ENCODE measurements at places on chromosomes 1 and 21.

DNA sequence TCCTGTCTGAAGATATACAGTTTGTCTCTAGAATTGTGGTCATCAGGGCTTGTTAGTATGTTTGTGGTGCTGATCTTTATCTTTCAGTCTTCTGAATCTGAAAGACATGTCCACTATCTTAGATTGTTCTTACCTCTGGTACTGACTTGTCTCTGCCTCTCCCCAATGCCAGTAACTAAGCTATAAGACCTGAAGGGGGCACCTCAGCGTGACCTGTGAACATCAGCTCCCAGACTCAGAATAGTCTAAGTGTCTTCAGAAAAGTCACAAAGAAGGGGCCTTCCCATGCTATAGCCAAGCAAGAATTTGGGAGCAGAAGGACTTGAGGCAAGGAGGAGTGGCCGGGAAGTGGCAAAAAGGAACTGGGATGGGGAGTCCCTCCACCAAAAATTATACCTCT is 178.1 kb downstream of the NTNG1 start:
- no peak for DNase-seq

DNA sequence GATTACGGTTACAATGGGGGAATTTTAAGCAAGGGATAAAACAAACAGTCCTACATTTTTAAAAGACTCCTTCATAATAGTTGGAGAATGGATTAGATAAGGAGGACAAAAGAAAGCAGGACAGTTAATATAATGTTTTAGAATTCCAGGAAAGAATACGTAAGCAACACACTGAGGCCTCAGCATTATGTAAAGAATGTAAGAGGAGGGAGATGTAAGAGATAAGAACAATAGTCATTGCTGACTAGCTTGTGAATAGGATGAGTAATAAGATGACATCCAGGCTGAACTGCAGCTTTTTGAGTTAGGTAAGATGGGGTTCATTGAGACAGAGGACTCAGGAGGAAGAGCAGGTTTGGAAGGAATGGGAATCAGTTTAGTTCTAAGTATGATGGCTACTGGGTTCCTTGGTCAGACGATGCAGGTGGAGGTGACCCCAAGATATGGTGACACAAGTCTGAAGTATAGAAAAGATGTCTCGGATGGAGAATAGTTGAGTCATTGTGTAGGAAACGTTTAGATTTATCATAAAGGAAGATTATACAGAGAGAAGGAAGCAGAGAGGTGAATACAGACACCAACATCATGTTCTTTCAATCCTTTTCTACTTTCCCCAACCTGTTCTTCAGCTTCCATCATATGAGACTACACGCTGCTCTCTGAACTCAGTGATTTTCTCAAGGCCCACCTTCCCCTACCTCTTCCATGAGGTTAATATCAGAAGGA is 372.8 kb downstream of the PTBP2 start:
- peak; percentile 81 for DNase-seq

- DNase-seq = no peak
Measured at GRCh38 chr1:36085686-36086526, 2.0 kb downstream of the TEKT2 start.

GRCh38 chr1:200979574-200980451 is 43.7 kb downstream of the KIF21B start:
- peak; percentile 61 for DNase-seq

GRCh38 chr1:115266729-115267421 is 71.2 kb downstream of the NGF start:
- no peak for DNase-seq

- DNase-seq = peak; percentile 37
Measured at GRCh38 chr1:203839081-203839480, 22.3 kb upstream of the SNRPE start.

DNA sequence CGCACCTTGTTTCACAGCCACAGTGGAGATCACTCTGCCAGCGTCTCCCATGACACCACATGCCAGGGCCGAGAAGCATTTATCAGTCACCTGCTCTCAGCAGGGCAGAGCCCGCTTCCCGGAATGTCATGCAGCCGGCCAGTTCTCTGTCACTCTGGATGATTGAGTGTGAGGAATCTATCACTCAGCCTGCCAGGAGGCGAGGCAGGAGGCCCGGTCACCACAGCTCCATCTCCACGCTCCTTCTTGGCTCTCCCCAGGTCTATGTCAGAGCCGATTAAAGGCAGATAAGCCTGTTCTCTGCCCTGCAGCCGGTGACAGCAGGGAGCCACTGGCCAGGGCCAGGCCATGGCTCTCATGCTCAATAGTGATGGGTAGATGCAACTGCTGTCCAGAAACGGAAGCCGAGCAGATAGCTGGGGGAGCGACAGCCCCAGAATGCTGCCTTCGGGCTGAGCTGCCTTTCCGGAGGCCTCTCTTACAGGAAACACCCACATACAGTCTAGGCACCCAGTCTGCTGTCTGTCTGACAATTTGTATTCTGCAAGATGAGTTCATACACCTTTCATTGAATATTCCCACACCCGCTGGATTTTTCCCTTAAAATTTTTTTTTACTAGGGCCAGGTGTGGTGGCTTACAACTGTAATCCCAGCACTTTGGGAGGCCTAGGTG is 64.1 kb downstream of the ACTL8 start:
- no peak for DNase-seq

GRCh38 chr21:42037516-42037915 is 27.4 kb upstream of the ZBTB21 start:
- no peak for DNase-seq

DNA sequence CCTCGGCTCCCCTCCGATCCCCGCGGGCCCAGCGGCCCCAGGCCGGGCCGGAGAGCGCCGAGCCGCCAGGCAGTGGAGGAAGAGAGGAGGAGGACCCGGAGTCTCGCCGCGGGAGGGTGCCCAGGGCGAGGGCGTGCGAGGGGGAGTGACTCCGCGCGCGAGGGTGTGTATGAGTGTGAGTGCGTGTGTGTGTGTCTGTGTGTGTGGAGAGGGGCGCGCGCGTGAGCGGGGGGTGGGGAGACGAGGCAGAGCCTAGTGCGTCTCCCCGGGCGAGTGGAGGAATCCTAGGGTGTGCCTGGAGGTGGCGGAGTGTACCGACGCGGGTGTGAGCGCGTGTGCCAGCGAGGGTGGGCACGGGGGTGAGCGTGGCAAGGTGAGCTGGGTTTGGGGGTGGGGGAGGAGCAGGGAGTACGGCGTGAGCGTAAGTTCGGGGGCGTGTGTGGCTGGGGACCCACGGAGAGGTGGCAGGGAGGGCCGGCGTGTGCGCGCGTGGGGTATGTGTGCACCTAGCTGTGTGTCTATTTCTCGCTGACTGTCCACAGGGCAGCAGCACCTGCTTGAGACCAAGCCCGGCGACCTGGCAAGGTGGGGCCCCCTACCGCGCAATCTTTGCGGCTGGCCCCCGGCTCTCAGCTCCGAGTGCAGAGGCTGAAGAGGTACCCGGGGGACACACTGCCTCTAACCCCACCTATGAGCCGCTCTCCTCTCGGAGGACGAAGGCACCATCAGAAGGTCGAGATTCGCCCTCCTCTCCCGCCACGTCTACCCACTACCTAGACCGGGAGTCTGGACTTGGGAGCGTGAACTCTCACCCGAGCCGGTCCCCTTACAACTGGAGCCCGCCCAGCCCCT is 784 bp upstream of the KCND3 start:
- no peak for DNase-seq

DNA sequence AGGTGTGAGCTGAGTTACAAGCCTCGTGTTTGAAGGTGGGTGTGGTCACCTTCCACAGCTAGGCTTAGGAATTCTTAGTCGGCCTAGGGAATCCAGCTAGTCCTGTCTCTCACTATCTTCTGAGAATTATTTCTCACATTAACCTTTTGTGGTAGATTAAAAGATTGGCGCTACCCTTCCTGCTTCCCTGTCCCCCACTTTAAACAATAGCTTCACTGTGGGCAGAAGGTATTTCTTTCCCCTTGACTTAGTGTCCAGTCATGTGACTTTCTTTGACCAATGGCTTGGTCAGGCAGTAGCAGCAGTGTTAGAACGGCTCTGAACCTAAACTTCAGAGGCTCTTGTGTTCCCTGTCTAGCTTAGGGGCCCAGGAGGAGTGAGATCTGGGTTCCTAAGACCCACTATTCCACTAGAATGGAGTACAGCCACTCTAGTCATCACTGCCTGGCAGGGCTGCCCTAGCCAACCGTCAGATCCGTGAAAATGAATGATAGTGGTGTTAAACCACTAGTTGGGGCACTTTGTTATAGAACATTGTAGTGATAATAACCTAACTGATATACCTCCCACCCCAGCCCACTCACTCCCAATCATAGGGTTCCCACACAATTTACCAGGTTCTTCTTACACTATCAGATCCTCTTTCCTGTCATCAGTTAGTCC is 13.9 kb upstream of the C1orf141 start:
- peak; percentile 26 for DNase-seq

GRCh38 chr1:173122958-173123852 is 72.5 kb upstream of the TNFSF18 start:
- DNase-seq = peak; percentile 95

DNA sequence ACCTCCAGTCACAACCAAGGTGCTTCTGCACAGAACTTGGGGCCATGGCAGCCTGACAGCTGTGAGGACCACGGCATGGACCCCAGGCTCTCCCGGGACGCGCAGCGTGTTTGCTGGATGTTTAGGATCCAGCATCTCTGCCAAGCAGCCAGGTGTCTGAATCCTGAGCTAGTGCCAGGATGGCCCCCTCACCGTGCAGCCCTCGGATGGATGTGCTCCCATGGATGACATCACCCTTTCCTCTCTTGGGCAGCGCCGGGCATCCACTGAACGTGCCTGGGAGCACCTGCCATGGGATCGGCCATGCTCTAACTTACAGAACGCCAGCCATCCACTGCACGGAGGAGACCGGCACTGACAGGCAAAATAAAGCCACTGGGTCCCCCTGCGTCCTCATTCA is 53.9 kb downstream of the PRDM15 start:
- no peak for DNase-seq

DNA sequence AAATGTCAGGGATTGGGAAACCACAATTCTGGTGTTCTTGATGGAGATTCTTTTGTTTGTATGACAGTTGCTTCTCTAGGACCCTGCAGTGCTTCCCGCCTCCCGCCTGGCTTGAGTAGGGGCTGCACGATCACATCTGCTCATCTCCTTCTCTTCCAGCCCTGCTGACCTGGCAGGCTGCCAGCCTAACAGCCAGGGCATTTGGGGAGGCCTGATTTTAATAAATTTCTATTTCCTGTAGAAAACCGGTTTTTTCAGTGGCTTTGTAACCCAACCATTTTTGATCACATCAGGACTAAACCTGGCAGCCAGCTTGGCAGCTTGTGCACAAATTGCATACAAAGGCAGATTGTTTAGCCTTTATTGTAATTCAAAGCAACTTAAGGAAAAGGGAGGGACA is 78.9 kb downstream of the UBE2U start:
- no peak for DNase-seq

DNA sequence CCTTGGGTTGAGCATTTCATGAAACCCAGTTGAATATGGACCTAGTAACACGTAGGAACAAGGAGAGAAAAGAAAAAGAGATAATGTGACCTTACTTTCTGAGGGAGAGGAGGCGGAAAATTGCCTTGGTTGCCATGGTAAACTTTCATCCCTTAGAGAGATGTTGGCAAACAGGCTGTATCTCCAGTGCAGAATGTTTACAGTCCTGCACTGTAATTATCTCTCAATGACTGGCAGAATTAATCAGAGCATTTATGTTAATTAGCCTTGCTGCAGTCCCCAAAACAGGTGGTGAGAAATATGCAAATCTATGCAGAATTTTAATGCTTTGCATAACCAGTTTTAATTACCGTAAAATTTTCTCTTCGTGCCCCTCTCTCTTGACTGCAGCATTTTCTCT is 147.3 kb downstream of the CD247 start:
- DNase-seq = no peak

DNA sequence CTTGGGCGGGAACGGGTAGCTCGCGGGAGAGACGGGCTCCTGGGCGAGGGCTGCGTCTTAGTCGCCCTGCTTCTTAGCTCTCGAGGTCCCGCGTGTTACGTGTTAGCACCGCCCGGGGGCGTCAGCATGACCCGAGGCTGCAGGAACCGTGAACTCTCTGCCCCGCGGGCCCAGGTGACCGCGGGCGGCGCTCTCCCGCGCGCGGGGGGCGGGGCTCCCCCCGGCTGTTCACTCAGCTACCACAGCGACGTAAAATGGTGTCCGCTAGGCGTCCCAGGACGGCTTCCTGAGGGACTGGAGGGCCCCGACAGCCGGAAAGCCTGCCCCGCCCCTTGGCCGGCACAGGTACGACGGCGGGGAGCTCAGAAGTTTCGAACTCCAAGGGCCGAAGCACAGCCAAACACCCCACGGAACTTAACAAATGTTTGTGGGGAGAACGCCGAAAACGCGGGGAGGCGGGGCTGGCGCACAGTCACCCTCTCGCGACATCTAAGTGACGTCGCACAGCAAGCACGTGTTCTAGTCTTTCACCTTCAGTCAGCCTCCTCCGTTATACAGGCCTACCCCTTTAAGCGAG is 780 bp upstream of the RBM15 start:
- peak; percentile 90 for DNase-seq

- no peak for DNase-seq
Measured at GRCh38 chr1:201652181-201652580, 113.3 kb downstream of the NAV1 start.

DNA sequence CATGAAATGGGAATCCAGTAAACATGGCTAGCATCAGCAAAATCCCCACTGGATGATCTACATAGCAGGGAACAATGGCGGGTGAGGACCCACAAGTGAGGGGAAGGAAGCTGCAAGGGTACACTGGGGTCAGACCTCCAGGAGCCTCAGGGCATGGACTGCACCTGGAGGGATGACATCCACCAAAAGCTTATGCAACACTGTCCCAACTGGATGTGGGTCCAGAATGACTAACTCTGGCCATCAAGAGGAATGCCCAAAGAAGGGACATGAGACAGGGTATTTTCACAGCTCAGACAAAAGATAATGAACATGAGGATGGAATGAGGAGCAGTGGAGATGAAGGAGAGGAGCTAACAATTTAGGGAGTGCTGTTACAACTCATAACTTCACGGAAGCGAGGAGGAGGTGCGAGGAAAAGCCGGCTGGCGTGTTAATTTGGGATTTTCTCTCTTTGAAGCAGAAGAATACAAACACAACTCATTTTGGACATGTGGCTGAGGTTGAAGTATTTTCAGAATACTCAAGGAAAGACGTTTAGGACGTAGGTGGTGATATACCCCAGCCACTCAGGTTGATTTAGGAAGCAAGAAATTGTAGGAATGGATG is 5.7 kb downstream of the HLCS start:
- peak; percentile 94 for DNase-seq

- DNase-seq = no peak
Measured at GRCh38 chr1:113479713-113480676, 89.7 kb downstream of the MAGI3 start.
